ENCODE measurements at places on chromosomes 2 and 18.

DNA sequence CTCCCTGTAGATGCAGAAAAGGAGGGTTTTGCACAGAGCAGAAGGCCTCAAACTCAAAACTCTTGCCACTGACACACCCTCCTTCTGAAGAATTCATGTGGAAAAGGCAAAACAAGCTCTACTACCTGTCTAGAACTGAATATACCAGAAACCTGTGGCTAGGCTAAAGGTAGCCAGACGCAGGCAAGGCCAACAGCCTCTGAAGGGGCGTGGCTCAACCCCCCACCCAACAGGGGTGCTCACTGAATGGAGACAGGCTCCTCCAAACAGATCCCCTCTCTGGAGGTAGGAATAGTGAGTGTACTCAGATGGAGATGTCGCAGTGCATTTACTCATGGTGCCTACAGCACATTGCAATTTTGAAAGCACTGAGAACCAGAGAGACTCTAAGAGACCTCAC is 3.0 kb upstream of the STK17B start:
- no peak for DNase-seq

DNA sequence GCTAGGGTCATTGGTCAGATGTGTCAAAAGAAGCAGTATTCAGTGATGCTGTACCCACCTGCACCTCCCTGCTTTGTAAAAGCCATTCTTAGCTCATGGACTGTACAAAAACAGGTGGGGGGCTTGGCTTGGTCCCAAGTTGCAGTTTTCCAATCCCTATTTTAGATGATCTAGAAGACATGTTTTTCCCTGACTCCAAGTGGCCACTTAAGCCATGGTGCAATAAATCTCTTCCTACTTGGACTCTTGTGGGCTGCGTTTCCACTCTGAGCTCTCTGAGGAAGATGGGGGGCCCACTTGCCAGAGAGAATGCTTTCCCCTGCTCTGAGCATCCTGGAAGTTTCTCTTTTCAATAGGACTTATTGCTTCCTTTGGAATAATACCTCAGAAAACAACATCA is 57.0 kb upstream of the SPP2 start:
- DNase-seq, result no peak

GRCh38 chr2:68237976-68238580 is 14.3 kb downstream of the PPP3R1 start:
- DNase-seq, result no peak

- DNase-seq, result no peak
Measured at GRCh38 chr18:10461989-10462388, 7.6 kb downstream of the APCDD1 start.

GRCh38 chr18:3952031-3952430 is 502.1 kb downstream of the TGIF1 start:
- no peak for DNase-seq

DNA sequence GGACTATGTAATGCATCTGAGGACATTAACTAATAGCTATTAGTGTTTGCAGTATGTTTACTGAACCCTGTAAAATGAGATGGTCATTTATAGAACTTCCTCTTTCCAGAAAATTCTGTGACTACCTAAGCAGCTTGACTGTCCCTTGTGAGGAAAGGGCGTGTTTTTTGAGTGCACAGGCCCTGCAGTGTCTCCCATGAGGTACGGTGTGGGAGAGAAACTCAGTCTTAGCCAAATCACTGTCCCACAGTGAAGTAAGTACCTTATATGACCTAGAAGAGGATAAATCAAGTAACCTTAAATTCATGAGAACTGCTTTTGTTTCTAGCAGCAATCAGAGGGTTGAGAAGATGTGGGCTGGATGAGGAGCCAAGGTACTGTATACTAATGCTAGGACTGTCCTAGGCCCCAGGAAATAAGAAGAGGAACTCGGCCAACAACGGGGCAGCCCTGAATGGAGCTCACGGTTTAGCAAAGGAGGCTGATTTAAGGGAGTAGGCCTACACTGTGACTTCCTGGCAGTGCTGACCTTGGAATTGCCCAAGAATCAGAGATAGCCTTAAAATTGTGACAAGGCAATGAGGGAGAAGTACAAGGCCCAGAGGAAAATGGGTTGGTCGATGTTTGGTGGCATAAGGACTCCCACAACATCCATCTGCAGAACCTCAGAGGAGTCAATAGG is 103.5 kb upstream of the CTAGE1 start:
- DNase-seq, result no peak

- no peak for DNase-seq
Measured at GRCh38 chr2:16240402-16240801, 300.1 kb downstream of the MYCN start.

- no peak for DNase-seq
Measured at GRCh38 chr2:9092383-9093282, 89.1 kb upstream of the MBOAT2 start.

All from stimulated activated CD8-positive, alpha-beta memory T cell treated with anti-CD3 and anti-CD28 coated beads, Interleukin-7, amount 100 ng/mL, for 48 hours (primary cell).